CD4-positive, alpha-beta T cell treated with Interleukin-2 at 100 ng/mL for 4 hours (primary cell): ENCODE measurements at places on chromosomes 3 and 15.

- no peak for DNase-seq
Measured at GRCh38 chr3:139122221-139122581, 77.5 kb upstream of the PRR23C start.

DNA sequence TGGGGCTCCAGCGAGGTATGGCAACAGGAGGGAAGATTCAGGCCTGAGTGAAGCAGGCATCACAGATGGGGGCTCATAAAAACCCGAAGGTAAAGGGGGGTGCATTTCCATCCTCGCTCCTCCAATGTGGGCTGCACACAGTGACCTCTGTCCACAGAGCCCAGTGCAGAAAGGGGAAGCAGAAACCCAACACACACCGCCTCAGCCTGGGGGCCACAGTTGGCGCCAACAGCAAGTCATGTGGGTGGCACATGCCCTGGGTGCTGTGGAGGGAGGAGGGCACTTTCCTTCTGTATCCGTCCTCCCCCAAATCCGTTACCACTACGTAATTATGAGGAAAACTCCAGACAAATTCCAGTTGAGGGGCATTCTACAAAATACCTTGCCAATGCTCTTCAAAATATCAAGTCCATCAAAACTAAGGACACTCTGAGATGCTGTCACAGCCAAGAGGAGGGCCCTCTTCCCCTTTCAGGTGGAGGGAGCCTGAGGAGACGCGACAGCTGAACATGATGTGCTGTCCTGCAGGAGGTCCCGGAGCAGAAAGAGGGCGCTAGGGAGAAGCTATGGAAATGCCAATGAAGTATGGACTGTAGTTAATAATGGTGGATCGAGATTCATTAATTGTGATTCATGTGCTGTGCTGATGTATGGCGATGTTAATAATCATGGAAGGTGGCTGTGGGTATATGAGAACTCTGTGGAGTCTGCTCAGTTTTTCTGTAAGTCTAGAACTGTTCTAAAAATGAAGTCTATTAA is 16.4 kb downstream of the APBA2 start:
- no peak for DNase-seq

- no peak for DNase-seq
Measured at GRCh38 chr15:27059610-27060202, 88.7 kb downstream of the GABRG3 start.

- DNase-seq: no peak
Measured at GRCh38 chr3:100697723-100698285, 11.5 kb upstream of the TFG start.
